Right hindlimb (tissue), 1 donor: ENCODE measurements at places on chromosomes 4 and X.

GRCh38 chrX:150062292-150063137, 124.2 kb upstream of the EOLA2 start:
- DNase-seq: peak; percentile 39

GRCh38 chrX:100830547-100830946, 10.4 kb downstream of the CSTF2 start:
- DNase-seq: no peak

- no peak for DNase-seq
These were observed 115.9 kb downstream of the COX18 start for GRCh38 chr4:72953571-72953970.

DNA sequence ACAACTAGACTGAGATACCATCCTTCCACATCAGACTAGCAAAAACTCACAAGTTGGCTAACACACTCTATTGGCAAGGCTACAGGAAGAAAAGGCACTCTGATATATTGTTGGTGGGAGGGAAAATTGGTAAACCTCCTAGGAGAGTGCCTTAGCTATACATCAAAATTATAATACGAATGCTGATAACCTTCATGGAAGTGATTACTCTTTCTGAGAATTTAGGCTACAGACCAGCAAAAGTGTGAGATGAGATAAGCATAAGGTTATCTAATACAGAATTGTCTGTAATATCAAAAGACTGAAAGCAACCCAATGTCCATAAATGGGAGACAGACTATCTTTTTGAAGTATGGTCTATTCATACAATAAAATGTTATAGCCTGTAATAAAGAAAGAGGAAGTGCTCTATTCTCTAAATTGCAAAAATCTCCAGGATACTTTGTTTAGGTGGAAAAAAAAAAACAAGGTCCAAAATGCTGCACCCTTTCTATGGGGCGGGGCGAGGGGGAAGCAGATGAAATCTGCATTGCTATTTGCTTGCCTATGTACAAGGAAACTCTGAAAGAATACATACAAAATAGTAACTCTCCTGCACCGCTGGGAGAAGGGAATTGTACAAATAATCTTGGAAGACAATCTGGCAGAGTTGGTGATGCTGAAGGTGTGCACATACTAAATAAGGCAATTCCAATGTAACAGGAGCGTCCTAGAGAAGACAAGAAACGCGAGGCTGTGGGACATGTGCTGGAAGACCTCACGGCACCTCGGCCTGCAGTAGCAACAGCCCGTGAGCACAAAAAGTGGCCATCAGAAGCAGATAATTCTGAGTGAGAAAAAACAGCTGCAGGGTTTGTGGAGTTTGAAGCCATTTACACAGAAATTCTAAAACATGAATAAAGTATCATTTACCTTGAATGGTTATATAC, 109.7 kb downstream of the AFAP1 start:
- DNase-seq: no peak

- DNase-seq: peak; percentile 19
These were observed 689 bp downstream of the METAP1 start for GRCh38 chr4:98996056-98996764.

- no peak for DNase-seq
These were observed 48.4 kb upstream of the RPS6KA3 start for GRCh38 chrX:20315140-20315539.

GRCh38 chr4:165378398-165378744, 437 bp upstream of the CPE start:
- no peak for DNase-seq

DNA sequence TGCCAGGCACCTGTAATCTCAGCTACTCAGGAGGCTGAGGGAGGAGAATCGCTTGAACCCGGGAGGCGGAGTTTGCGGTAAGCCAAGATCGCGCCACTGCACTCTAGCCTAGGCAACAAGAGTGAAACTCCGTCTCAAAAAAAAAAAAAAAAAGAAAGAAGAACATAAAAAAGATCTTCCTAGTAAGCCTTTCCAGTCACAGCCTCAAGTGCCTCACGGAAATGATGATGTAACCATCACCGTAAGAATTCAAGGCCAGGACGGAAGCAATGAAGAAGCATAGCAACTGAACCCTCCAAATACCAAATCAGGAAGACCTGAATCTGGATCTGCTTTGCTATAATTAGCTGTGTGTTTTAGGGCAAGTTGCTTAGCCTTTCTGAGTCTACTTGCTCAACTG, 28.8 kb downstream of the RBM47 start:
- no peak for DNase-seq
